Ascending aorta (tissue), 2 donors: ENCODE measurements at places on chromosomes 12 and 14. TPM values are rescaled to one million over a fixed set of nuclear protein-coding genes. Genes with fewer than 3 reads are reported as not detected.

GRCh38 chr14:36816481-36816880 is 154.8 kb downstream of the PAX9 start:
- DNase-seq: no peak

- DNase-seq: no peak
Observed at GRCh38 chr12:109088818-109089217, 4.5 kb downstream of the ALKBH2 start.

DNA sequence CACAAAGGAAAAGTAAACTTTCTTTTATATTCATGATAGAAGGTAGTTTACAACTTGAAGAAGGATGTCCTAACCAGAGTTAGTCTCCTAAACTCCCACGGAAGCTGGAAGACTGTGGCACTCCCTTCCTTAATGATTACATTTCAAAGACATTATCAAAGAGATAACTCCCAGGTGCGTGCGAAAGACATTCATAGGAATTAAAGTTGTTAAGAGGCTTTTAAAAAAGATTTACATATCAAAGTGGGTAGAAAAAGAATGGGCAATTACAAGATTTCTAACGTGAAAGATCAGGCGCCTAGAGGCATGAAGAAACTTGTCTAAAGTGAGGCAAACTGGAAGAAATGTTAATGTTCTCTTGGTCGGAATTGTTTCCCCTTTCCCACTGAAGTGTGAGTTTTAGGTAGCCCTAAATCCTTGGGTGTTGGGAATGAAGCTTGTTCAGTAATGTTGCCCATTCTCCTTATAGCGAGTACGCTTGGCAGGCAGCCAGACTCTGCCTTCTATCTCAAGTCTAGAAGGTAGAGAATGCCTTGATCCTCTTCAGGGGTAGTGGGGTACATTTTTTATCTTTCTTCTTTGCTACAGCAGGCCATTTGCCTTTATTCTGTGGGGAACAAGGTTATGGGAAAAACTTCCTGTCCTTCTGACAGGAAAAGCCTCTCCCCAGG is 642.0 kb downstream of the SLC6A15 start:
- no peak for DNase-seq

- no peak for DNase-seq
Observed at GRCh38 chr14:64488590-64489099, 15.0 kb downstream of the ZBTB25 start.

DNA sequence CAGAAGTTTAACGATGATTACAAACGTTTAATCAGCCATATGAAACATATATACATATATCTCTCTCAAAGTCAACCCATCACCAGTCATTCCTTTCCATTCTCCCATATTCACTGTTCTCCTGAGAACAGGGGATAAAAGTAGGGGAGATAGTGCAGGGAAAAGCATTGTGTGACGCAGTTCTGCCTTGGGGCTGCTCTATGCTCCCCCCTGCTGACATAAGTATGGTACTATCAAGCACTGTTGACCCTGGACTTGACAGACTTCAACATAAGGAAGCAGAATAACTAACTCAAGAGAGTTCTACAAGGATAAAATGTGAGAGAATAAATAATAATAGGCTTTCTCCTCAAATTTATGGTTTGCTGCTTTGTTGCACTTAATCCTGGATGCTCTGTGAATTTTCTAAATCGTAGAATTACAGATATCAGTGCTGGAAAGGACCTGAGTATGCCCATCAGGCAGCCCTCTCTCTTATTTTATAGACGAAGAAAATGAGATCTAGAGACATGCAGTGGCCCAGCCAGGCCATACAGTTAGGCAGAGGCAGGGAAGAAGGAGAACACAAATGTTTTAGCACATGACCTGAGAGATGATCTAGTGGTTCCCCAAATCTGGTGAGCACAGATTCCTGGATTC is 87.2 kb downstream of the SCN8A start:
- DNase-seq: no peak

- DNase-seq: no peak
Observed at GRCh38 chr14:31843361-31844091, 233.6 kb upstream of the ARHGAP5 start.

DNA sequence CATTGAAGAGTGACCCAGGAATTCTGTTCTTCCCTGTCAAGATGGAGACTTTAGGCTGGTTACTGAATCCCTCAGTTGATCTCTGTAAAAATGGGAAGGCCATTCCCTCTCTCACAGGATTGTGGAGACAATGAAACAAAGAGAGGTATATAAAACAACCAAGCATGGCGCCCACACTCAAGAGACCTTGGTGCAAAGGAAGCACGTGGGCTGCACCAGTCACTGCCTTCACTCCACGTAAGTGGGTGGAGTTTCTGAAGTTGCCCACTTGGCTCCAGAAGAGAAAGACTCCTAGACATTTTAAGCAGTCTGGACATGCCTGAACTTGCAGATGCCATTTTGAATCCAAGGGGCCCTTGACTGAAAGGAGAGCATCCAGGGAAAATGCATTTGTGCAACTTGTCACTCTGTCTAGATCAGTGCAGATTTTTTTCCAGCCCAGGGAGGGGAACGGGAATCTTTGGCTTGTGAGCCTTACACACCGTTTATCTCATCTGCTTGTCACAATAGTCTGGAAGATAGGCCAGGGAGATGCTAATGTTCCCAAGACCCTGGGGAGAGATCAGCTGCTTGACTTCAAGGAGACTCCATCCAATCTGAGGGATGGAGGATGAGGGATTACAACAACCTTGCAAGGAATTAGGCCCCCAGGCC is 96.9 kb upstream of the TBX3 start:
- no peak for DNase-seq

DNA sequence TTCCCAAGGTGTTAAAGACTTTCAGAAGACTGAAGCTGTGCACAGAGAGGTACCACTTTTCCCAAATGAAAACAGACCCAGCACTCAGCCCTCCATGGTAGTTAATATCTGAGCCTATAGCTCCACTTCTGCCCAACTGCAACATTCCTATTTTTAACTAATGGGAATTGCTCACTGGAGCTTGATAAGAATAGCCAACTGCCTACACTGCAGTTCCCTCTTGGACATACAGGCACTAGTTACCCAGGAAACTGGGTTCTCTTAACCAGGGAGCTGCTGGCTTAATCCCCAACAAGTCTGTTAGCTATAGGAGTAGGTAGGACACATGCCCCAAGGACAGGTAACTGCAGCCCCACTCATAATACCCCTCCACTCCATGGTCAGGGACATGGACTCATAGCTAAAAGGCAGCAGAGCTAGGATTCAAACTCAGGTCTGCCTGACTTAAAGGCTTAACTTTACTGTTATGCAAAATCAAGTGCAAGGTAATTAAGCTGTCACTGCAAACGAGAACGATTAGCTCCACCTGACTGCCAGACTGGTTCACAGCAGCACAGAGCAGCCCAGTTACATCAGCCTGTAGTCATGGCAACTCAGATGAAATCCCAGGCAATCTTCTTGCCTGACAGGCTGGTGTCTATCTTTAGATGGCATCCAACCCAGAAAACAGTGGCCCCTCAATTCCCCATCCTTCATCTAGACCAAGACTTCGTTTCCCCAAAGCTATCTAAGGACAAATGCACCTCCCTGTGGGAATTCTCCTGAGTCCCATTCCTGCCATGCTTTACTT is 77.1 kb upstream of the ACTN1 start:
- no peak for DNase-seq

GRCh38 chr14:98133806-98134205 is 1138.2 kb downstream of the BCL11B start:
- no peak for DNase-seq

DNA sequence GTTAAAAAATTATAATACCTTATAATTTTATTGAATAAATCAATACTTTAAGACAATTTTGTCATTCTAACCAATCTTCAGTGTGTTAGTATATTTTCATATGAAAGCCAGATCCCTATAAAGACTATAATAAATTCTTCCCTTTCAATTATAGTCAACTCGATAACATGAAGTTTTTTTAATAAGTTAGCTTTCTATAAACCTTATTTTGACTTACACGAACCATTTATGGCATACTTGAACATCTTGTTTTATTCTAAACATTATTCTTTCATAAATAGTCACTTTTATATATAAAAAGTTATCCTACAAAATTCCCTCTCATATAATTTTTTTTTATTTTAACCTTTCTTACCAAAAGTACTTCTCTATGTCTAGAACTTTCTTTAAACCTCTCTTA is 1002.3 kb downstream of the TMEM121 start:
- DNase-seq: no peak

ZCCHC8 gene
- total RNA-seq: 6.4 TPM

MSRB3 gene
- 79.4 TPM for total RNA-seq

NRL gene
- not detected for total RNA-seq

CEBPE gene
- not detected for total RNA-seq
